ENCODE measurements at places on chromosomes 7 and 10.

GRCh38 chr7:22668971-22669401 is 58.0 kb upstream of the IL6 start:
- no peak for DNase-seq

- DNase-seq: no peak
These were observed 40.7 kb downstream of the KMT2C start for GRCh38 chr7:152395112-152395511.

DNA sequence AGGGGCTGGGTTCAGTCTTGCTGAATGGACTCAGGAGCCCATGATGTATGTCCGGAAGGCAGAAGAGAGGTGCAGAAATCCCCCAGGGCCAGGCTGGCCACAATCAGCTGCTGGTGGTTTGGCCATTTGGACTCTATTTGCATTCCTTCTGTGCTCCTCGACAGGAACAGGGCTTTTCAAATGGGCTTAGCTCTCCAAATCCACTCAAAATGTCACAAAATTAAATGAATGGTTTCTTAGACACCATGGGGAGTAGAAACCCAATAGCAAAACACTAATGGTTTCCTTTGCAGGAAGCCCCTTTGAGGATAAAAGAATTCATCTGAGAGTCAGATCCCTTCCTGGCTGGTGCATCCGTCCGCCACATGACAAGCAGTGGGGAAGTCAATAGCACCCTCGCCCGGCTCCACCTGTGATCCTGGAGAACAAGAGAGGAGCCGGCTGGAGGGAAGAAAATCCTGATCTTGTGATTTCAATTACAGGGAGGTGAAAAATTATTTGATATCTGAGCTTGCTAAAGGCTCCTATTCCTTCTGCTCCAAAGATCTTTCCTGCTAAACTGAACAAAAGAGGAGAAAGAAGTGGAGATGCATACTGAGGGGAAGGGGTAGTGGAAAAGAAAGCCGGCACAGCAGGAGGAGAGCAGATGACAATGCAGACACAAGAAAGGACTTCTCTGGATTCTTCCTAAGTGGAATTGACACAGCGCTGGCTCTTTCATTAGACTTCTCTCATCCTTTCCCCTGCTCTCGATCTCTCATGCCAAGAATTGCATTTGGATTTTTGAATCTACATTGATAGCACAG is 190.7 kb downstream of the C7orf25 start:
- no peak for DNase-seq

GRCh38 chr7:143399151-143399550 is 9.5 kb downstream of the EPHA1 start:
- no peak for DNase-seq

DNA sequence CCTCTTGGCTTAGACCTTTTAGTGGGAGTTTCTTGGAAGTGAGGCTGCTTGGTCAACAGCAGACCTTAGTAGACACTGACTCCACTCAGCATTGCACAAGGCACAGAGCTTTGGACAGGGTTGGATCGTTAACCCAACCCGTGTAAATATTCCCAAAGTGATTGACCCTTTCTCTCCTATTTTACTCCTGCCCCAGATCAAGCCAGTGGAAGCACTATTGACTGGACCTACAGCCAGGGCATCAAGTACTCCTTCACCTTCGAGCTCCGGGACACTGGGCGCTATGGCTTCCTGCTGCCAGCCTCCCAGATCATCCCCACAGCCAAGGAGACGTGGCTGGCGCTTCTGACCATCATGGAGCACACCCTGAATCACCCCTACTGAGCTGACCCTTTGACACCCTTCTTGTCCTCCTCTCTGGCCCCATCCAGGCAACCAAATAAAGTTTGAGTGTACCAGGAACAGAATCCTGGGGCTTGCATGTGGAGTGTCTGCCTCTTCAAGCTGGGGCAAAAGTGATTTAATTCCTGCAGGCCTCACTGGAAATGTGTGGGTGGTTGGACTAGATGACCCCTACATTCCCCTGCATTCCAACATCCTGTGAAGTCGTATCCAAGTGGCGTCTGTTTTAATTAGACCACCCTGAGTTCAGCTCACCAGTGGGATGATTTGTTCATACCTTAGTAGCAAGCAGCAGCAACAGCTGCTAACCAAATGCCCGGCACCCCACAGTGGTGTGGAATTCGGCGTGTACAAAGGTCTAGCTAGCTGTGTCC is 7.5 kb downstream of the CPA1 start:
- no peak for DNase-seq

DNA sequence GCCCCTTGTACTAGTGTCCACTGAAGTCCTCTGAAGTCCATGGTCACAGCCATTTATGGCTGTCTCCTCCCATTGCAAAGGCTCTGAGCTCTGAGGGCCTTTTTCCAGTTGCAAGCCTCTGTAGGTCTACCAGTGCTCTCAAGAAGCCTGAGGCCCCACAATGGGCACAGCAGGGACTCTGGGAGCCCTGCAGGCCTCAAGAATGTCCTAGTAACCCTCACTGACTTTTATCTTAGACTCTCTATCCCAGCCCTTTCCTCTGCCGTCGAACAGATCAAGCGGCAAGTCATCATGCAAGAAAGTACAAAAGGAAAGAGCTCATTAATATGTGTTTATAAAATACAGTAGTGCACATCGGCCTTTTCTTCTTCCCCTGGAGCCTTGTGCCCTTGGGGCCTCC is 23.4 kb downstream of the VWA2 start:
- DNase-seq: no peak

GRCh38 chr7:114504586-114504985 is 90.0 kb downstream of the FOXP2 start:
- DNase-seq: no peak

- DNase-seq: no peak
These were observed 6.9 kb downstream of the PRKAR2B start for GRCh38 chr7:107051376-107051775.

- DNase-seq: no peak
These were observed 132.3 kb upstream of the BMPER start for GRCh38 chr7:33773053-33773452.

GRCh38 chr10:106224676-106225075 is 939.8 kb downstream of the SORCS1 start:
- no peak for DNase-seq

DNA sequence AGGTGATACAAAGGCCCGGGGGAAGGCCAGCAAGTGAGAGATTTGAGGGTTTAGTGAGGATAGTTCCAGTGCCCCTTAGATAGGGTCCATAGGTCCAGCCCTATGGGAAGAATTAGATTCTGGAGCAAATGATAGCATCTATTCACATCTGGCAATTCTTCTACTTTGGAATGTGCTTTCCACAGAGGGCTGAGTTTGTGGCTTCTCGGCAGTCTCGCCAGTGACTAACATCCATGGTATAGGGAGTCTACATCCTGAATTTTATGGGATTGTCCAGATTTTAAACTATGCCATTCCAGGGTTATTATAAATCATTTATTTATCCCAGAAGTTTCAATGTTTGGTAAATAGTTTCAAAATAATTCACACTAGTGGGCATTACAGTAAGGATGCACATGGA is 207.3 kb upstream of the ADO start:
- no peak for DNase-seq

DNA sequence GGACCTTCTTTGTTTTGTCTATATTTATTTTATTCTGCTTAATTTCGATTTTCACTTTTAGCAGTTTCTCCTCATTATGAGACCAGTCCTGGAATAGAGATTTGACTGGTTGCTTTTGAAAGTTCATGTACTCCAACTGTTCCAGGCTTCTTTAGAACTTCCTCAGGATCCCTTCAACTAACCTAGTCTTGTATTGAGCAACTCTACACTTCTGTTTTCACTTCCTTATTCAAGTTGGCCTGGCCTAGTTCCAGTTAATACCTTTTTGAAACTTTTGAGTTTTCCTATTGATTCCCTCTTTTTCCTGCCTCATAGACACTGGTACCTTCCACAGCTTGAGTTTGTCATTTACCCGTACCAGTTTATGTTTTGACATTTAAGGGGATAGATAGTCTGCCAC is 421.7 kb downstream of the ATRNL1 start:
- DNase-seq: no peak

- DNase-seq: no peak
These were observed 612.9 kb downstream of the DNAJB6 start for GRCh38 chr7:157949711-157950110.

DNA sequence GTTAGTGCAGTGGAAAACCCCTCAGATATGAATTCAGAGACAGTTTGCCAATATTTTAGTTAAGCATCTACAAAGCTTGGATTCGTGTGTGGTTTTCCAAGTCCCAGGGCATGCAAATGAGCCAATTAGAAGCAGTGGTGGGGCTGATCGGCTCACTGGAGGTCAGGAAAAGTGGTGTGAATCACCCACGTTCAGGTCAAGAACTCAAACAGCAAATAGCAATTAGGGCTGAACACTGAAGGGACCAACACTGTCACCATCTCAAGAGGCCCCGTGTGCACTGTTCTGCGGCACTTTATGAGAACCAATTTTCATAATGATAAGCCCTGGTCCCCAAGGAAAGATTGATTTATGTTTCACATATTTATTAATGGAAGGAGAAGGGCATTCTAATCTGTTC is 68.9 kb downstream of the ADARB2 start:
- no peak for DNase-seq

- DNase-seq: no peak
These were observed 20.2 kb downstream of the KDM7A start for GRCh38 chr7:140156460-140157080.

DNA sequence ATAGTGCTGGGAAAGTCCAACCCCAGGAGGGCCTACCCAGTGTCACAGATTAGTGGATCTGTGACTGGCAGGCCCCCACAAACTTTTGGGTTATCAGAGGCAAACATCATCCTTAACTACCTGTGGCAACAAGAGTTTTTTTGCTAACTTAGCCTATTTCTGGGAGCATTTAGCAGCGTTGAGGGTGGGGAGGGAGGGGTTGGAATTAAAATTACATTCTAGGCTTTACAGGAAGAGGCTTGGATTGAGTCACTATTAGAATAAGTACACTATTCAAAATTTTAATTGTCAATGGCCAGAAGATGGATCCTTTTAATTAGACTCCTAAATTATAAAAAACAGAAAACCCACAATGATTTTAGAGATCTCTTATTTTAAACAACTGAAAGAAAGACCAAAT is 267.9 kb upstream of the NPSR1 start:
- no peak for DNase-seq

GRCh38 chr10:4242561-4243035 is 457.6 kb upstream of the KLF6 start:
- DNase-seq: no peak

- no peak for DNase-seq
These were observed 273.9 kb downstream of the TSPAN12 start for GRCh38 chr7:120583899-120584586.

DNA sequence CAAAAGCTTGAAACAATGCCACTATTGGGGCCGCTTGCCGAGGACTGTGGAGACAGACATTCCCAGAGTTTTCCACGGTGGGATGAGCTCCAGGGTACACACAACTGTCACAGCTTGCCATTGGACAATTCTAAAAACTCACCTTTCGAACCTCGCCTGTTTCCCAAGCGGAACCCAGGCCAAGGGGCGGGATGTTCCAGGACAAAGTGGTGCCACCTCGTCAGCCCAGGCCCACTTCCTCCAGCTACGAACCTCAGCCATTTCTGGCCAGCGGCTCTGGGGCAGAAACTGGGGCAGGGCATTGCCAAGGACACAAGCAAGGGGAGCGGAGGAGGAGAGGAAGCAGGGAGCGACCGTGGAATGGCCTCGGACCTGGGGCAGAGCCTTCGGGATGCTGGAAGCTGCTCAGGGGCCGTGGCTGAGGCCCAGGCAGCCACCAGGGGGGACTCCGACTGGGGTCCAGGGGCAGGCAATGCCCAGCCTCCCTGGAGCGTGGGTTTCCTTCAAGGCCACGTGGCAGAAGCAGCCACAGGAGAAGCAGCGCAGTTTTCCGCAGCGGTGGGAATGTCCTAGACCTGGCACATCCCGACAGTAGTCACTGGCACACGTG is 44.7 kb upstream of the INSIG1 start:
- no peak for DNase-seq

DNA sequence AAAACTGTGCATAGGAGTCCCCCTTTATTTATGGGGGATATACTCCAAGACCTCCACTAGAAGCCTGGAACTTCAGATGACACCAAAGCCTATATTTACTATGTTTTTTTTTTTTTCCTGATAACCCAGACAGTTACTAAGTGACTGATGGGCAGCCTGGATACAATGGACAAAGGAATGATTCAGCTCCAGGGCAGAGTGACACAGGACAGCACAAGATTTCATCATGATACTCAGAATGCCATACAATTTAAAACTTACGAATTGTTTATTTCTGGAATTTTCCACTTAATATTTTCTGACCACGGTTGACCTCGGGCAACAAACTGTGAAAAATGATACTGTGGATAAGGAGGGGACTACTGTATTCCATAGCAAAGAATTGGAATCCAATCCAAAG is 843.6 kb downstream of the PCDH15 start:
- DNase-seq: no peak
